ENCODE measurements at places on chromosomes 5 and 9.

DNA sequence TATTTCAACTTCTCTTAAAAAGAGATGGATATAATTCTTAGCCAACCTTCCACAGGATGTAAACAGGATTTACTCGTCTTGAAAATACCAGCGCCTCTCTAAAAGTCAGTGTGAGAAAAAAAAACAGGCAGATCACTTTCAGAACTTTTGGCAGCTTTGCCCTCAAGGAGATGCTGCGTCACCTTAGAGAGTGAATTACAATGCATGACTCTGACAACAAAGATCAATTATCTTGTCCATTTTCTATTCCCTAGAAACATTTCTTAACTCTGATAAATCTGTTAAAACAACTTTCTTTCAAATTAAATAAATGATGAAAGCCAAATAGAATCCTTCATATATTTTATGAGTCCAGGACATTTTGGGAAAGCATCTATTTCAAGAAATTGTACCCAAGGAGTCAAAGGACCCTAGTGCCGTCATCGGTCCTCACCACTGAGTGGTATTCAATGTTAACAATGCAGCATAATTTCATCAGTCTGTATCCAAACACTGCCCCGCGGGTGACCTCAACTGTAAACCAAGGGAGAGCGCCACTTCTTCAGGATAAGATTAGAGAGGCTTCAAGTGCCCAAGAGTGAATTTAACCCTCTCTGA, 536.0 kb downstream of the PDE4D start:
- no peak for DNase-seq

DNA sequence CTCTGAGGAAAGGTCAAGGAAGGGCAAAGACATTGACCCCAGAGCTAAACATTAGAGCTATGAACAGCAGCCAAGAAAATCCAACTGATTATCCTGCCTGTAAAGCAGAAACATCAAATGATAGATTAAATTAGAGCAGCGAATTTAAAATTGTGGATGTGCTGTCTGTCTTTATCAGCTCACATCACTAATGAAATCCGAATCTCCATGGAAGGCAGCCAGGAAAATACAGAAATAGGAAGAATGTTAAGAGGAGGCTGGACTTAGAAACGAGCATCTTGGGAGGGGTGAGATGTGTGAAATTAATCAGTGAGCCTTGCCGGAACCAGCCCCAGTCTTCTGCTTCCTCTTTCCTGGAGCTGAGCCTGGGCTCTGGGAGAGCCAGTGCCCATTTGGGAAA, 191.0 kb downstream of the PJA2 start:
- DNase-seq = peak; percentile 11

GRCh38 chr5:149492781-149493180, 58.5 kb downstream of the CSNK1A1 start:
- no peak for DNase-seq

DNA sequence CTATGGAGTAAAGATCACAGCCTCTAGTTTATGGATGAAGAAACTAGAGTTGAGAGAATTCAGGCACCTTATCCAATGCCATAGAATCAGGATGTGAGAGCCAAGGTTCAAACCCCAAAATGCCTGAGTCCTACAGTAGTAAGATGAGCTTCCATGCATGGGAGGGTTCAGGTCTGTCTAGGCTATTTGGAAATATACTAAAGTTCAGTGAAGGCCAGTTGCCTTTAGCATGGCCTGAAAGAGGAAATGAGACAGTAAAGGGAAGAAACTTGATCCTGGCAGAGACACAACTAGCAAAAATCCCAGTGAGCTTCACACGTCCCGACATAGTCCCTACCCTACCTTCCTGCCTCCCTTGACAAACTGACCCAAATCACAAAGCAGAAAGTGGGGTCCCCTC, 317.0 kb downstream of the RASEF start:
- DNase-seq = no peak

DNA sequence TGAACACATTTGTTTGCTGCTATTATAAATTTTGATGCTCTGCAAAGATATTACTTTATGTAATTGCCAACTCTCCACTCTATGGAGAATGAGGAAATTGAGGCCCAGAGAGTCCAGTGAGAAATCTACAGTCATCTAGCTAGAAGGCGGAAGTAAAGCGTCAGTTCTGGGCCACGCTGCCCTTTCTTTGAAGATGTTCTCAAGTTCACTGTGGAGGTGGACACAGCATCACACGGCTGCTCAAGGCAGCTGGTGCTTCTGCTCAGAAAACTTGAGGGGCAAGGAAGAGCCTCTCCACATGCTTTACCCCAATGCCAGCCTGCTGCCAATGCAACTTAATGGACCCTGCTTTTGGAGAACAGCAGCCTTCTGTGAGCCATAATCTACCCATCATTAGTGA, 96.3 kb downstream of the TTLL11 start:
- DNase-seq = no peak

DNA sequence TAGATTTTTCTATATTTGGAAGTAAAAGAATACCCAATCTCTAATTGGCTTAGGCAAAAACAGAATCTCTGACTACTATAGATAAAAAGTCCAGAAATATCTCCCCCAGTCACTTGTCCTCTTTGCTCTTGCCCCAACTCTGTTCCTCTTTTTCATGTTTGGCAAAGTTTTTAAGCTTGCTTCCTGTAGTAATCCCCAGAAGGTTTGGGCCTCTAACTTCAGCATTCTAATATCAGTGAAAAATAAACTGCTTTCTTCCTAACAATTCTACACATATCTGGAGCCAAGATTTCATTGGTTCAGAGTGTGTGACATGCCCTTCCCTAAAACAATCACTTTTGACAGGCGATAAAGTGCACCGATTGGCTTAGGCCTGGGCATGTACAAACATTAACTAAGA, 1680.3 kb downstream of the MAT2B start:
- no peak for DNase-seq

- DNase-seq = no peak
Observed at GRCh38 chr5:27769748-27770402, 731.5 kb upstream of the CDH9 start.

GRCh38 chr5:61881821-61882487, 424.1 kb upstream of the KIF2A start:
- DNase-seq = peak; percentile 50

DNA sequence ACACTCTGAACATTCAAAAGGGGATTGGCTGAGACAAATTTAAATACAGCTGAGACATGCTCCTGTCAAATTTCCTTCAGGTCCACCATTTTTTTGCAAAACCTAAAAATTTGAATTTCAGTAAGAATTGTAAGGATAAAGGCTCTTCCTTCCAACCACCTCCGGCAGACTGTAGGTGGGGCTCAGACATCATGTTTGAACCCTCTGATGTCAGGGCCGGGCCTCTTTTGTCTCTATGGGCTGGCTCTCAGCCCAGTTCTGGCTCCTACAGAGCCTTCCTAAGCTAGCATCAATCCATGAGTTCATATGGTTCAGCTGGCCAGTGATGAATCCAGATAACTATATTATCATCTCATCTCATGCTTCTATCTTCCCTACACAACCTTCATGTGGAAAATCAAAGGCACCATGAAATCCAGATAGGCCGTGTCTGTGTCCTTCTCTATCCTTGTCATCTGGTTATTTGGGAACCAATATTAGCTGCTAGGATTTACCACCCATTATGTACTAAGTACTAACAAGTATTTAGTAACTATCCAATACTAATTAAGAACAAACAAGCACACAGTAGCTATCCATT, 44.2 kb downstream of the NIPSNAP3B start:
- peak; percentile 51 for DNase-seq

DNA sequence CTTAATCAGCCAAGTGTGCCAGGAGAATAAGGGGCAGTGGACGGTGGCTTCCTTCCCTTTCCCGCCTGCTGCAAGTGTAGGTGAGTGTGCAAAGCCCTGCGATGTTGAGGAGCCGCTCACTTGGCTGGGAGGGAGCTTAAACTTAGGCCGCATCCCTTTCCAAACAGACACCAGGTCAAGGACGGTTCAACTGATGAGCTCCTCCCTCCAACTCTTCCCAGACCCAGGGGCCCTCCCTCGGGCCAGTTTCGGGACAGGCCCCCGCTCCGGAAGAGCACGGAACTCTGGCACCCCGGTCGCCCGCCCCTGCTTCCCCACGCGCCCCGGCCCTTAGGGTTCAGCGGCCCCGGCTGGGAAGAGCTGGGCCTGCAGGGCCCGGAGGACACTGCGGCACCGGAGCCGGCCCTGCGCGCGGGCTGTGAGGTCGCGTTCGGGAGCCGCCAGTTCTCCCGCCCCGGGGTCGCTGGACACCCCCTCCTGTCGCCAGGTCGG, 481 bp downstream of the MRPL36 start:
- DNase-seq = no peak

DNA sequence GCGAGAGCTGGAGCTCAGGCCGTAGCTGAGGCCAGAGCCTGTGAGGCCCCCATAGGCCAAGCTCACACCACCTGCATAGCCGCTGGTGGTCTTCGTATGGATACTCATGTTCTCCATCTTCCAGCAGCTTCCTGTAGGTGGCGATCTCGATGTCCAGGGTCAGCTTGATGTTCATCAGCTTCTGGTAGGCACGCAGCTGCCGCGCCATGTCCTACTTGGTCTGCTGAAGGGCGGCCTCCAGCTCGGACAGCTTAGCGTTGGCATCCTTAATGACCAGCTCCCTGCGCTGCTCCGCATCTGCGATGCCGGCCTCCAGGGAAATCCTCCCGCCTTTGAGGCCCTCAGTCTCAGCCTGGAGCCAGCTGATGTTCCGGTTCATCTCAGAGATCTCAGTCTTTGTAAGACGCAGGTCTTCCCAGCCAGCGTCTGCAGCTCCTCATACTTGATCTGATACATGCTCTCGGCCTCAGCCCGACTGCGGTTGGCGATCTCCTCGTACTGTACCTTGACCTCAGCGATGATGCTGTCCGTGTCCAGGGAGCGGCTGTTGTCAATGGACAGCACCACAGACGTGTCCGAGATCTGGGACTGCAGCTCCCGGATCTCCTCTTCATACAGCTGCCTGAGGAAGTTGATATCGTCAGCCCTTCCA, 172.1 kb downstream of the PPP2R2B start:
- peak; percentile 4 for DNase-seq

DNA sequence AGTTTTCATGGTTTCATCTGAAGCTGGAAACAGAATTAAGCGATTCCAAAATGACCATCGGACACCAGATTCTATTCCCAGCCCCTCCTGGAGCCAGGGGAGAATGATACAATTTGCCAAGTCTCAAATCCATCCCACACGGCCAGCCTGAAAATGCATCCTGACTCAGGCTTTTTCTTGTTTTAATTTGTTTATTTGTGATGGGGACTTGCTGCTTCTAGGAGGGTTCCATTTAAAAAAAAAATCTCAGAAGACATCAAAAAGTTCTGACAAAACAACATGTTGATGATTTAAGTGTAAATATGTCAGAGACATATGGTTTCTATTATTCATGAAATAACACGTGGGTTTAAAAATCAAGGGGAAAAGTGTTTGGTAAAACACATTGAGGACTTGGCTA, 173.2 kb downstream of the GAS1 start:
- no peak for DNase-seq

DNA sequence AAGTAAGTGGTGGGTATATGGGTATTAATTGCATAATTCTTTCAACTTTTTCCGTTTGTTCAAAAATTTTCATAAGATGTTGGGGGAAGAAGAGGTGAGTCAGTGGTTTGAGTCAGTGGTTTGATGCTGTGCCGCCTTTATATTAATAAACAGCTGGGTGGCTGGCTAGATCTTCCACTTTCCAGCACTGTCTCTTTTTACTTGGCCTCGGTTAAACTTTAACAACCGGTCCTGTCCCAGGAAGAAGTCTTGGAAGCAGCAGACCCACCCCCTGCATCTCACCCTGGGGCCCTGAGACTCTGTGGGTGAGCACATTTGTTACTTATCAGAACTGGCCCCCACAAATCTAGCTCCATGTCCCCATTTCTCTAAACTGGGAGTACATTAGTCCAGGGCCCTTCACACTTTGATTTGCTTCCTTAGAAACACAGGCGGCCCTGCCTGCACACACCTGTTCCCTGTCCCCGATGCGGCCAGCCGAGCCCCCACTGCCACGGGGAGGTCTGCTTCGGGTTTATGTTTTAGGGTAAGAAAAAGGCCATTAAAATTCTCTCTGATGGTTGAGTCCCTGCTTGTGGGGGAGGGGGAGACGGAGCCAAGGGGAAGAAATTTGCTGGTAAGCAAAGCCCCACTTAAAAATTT, 90.7 kb downstream of the PTCH1 start:
- peak; percentile 21 for DNase-seq

DNA sequence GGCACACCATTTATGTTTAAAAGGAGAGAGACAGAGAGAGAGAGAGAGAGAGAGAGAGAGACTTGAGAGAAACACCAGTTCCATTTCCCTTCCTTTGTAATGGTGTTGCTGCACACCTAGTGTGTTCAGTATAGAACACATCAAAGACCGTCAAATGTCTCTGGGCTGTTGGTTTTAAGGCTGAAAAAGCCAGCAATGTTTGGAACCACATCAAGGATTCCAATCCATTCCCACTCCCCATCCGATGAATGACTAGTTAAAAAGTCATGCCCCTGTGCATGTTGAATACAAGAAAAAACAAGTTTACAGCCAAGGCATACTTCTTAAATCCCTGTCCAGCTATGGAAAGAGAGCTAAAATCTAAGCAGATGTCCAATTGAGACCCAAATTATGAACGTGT, 83.0 kb upstream of the IFNE start:
- no peak for DNase-seq

DNA sequence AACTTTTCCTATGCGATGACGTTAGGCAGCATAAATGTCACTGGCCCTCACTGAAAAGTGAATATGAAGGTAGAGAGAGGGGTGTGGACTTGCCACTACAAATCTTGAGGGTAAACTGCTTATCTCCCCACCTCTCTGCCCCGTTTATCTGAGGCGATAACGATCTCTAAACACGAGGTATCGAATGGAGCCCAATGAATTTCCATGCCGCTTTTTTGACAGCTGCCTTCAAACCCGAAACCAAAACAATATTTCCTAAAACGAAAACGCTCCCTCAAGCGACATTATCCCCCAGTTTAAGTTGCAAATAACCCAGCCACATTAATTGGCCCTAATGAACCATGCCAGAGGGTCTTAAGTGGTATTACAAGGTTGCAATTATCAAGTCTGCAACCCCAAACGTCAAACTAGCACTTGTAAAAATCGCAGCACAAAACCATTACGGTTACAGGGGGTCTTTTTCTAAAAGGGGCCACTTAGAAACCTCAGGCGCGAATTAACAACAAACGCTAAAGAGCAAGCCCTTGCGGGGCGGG, 1.4 kb downstream of the NR3C1 start:
- DNase-seq = no peak

DNA sequence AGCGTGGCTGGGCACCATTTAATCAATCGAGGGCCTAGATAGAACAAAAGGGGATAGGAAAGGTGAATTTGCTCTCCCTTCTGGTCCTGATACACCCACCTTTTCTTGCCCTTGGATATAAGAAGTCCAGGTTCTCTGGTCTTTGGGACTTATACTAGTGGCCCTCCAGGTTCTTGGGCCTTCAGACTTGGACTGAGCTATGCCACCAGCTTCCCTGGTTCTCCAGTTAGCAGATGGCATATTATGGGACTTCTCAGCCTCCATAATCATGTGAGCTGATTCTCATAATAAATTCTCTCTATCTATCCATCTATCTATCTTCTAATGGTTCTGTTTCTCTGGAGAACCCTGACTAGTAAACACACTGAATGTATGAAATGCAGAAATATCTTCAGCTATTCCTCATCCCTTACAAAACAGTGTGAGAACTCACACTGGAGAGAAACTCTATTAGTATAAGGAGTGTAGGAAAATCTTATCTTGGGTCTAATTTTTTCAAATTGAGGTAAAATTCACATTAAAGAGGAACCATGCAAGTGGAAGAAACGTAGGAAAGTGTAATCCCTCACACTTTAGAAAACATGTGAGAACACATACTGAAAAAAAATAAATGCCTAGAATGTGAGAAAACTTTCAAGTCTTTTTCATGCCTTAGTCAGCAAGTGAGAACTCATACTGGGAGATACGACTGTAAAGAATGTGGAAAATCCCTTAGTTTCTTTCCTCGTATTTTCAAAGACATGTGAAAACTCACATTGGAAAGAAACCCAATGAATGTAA, 15.5 kb downstream of the PCDHB15 start:
- peak; percentile 23 for DNase-seq

- peak; percentile 63 for DNase-seq
Observed at GRCh38 chr5:132962429-132963021, 909 bp downstream of the AFF4 start.
